ENCODE measurements at places on chromosomes 11 and 22.
A peak's percentile ranks its signal among the peaks of the same experiment; 100 is the strongest.

DNA sequence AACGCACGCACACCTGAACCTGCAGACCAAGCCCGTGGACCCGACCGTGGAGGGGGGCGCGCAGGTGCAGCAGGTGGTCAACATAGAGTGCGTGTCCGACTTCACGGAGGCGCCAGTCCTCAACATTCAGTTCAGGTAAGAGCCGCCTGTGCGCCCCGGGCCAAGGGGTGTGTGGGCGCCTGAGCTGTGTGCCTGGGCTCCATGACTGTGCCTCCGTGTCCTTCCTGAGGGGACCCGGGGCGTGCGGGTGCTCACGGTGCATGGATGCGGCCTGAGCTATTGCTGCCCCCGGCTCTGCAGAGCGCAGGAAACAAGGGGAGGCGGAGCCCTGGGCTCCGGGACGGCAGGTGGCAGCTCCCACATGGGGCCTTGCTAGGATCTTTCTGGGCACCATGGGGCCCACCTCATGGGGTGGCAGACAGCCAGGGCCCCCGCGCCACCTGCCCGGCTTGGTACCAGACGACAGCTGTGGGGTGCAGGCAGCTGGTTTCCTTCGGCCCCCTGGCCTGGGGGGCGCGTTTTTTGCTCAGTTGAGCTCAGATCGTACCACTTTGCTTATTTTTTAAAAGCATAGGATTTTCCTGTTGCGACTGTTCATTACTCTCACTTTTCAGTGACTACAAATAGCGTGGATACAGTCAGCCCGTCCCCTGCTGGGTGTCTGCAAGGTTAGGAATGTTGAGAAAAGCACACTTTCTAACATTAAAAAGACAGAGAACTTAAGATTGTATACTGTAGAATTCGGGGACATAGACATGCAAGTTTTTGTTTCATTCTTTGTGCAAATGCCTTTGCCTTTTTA, 28.3 kb downstream of the MUC6 start:
- ATAC-seq = no peak

DNA sequence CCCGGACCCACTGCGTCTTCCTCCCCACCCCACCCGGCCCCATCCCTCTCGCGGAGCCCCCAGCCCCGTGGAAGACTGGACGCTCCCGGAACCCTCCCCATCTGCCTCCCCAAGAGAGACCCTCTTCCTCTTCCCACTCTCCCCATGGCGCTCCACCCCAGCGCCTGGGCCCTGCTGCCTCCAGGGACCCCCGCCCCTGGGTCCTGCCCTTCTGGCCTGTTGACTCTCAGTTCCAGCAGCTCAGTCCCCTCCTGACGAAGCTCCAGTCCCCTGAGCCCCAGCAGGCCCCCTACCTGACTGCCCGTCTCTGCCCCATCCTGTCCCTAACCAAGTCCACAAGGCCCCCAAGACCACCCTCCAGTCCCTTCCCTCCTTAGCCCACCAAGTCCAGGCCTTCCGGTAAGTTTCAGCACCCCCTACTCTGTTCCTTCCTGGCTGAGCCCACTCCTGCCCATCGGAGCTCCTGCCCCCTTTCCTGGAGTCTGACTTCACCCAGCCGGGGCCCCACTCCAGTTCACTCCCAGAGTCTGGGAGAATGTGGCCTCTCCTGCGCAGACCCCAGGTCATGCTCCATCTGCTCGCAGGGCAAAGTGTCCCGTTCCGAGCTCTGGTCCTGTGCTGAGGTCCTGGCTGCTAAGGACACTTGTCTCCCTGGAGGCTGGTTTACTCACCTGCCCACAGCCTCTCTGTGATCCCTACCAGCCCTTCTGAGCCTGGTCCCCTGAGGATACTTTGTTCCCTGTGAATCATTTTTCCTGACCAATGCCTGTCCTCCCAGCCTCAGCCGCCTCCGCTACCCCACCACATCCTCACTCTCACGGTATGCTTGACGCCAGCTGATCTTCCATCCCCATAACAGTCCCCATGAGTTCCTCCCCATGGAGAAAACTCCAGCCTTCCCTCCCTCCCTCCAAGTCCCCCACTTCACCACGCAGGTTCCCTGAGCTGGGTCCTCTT, 722 bp downstream of the IFITM10 start:
- ATAC-seq = peak; percentile 3

DNA sequence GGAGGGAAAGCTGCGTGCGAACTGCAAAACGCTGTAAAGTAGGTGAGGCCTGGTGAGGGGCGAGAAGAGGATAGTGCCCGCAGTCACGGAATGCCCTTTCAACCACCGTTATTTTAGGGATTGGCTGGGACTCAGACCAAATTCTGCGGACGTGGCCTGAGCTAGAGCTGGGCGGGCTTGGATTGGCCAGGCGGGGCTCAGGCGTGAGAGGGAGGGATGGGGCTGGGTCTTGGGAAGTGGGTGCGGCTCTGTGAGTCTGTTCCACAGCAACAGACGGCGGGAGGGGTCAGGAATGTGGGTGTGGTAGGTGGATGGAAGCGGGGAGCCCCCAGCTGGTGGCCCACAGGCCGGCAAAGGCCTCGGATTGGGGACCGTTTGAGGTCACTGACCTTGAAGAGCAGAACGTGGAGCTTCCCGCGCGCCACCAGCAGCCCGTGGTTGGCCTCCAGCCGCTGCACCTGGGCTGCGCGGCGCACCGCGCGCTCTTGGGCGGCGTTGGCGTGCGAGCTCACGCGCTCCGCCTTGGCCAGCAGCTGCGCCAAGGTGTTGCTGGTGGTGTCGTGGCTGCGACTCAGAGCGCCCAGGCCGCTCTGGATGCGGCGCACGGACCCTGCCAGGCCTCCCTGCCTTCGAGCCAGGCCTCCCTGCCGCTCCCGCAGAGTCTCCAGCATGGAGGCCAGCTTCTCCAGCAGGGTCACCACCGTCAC, 444 bp downstream of the CAVIN3 start:
- ATAC-seq = peak; percentile 93

DNA sequence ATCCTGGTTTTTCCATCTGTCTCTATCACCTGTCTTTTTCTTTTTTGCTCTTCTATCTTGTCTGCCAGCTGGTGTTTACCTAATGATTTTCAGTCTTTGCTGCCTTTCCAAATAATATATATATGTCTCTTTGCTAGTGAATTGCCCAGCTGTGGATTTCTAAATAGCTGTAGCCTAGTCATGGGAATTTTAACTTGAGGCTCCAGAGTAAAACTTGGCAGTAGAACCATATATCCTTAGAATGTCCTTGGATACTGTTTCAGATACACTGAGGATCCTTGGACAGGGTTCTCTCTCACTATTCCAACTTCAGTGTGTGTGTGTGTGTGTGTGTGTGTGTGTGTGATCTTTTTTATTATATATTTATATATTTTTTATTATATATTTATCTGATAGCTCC, 2285.3 kb downstream of the LRRC4C start:
- ATAC-seq = no peak

DNA sequence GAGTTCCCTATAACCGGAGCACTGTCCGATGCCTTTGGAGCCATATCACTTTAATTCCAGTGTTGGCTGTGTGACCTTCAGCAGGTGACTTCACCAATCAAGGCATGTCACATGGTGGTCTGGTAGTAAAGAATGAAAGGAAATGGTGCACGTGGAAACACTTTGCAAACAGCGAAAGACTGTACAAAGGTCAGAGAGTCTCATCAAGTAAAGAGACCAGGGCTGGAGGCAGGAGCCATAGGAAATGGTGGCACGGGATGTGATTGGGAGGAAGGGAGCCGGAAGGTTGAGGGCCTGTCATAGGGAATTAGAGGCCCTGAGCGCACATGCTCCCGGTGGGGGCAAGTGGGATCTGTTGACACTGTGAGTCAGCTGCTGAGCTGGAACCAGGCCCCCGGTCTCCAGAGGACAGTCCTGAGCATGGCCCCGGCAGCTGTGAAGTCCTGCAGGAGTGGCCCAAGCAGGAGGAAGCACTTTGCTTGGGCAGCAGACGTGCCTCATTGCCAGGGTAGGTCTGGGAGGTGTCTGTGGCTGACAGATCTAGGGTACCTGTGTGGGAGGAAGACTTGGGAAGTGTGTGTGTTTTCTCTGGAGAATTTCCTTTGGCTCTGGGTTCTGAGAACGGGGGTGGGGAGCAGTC, 2.0 kb downstream of the DAGLA start:
- ATAC-seq = no peak

- ATAC-seq = no peak
These were observed 21.1 kb downstream of the SIK3 start for GRCh38 chr11:117076941-117077691.

GRCh38 chr22:50284479-50284878, 14.3 kb upstream of the MAPK11 start:
- ATAC-seq = no peak

DNA sequence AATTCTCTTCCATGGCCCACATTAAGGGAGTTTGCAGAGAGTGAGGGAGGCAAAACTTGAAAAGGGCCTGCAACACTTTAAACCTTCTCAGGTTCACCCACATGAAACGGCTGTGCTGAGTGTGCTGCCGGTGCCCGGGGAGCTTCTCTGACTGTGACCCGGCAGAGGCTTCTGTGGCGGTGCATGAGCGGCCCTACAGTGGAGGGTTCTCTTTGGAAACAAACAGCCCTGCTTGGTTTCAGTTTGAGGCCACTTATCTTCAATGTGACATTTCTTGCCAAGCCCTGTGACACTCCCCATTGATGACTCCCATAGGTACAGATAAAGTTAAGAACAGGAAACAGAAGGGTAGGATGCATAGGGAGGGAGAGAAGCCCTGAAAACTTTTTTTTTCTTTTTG, 31.8 kb downstream of the FAM118A start:
- ATAC-seq = no peak

- ATAC-seq = no peak
These were observed 4.6 kb downstream of the PLAAT2 start for GRCh38 chr11:63558459-63559157.

DNA sequence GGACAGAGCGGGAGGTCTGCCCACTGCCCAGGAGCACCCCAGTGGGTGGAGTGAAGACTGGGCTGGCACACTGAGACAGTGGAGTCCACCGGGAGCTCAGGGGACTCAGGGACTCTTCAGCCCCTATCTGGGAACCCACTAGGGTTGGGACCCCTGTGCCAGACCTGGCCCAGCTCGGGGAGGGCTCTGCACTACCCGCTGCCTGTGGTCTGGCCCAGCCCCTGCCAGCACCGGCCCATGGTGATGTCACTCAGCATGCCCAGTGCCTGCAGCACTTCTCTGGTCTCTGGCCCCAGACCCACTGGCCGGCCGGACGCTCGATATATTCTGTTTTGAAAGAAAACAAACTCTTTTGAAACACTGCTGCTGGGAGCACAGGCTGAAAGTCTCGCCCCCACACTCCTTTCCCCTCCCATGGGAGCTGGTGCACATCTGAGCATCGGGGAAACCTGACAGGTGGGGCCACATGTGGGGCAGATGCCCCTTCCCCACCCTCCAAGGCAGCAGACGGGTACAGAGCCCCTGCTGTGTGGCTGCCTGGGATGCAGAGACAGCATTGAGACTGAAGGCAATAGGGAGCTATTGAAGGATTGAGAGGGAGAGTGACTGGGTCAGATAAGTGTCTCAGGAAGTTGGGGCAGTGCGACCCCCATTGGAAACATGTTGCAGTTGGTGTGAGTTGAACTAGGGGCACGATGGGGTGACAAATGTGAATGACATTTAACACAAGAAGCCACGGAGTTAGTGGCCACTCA, 62.9 kb downstream of the MYEOV start:
- ATAC-seq = no peak

- no peak for ATAC-seq
These were observed 71.1 kb upstream of the SLC5A12 start for GRCh38 chr11:26792941-26793340.

- ATAC-seq = no peak
These were observed 10.1 kb downstream of the CTR9 start for GRCh38 chr11:10761085-10761698.

GRCh38 chr11:118909619-118910308, 16.0 kb downstream of the BCL9L start:
- no peak for ATAC-seq

GRCh38 chr11:20627701-20628100, 28.3 kb downstream of the SLC6A5 start:
- no peak for ATAC-seq

GRCh38 chr22:35889071-35889470, 139.6 kb downstream of the RBFOX2 start:
- ATAC-seq = no peak

GRCh38 chr11:33449798-33450197, 192.6 kb downstream of the HIPK3 start:
- no peak for ATAC-seq

DNA sequence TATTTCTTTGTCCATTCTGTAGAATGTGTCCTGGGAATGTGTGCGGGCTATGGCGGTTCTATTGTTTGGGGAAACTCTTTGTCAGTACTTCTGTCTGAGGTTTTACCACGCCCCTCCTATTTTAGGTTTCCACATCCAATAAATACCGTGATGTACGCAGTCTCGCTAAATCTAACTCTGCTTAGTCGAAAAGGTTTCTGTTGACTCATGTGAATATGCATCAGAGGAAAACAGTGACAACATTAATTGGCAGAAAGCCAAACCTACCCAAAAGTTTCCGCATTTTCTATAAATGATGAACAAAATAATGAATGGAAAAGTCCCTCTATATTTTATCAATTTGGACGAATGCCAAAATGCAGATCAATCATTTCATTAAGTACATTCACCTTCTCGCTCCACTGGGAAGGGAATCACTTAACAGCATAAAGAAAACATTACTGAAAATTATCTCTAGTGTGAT, 143.4 kb downstream of the MAML2 start:
- no peak for ATAC-seq

- peak; percentile 20 for ATAC-seq
These were observed 825 bp downstream of the PTPMT1 start for GRCh38 chr11:47566149-47566698.

DNA sequence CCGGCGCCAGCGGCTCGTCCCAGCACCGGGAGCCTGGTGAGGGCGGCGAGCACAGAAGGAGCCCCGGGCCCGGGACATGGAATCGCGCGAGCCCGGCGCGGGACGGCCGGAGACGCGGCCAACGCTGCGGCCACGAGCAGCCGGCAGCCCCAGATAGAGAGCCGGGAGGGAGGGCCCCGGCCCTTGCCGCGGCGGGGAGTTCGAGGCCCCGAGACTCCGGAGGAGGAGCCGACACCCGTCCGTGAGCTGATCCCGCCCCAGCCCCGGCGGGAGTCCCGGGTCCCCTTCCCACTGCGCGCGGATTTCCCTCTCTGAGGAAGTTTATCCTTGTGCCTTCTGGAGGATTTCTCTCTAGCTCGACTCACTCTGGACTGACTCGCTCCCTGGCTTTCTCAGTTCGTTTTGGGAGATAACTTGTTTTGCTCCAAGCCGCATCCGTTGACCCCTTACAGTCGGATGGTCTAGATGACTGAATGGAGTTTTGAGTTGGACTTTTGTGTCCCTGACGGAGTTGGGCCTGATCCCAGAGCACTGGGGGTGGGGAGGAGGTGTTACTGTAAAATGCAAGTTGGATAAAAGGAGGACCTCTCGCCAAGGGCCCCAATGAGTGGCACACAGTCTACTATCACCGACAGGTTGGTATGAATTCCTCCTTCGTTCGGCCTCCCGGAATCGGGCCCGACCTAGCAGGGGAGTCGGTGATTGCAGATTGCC, 585 bp downstream of the ARHGEF12 start:
- ATAC-seq = peak; percentile 49

DNA sequence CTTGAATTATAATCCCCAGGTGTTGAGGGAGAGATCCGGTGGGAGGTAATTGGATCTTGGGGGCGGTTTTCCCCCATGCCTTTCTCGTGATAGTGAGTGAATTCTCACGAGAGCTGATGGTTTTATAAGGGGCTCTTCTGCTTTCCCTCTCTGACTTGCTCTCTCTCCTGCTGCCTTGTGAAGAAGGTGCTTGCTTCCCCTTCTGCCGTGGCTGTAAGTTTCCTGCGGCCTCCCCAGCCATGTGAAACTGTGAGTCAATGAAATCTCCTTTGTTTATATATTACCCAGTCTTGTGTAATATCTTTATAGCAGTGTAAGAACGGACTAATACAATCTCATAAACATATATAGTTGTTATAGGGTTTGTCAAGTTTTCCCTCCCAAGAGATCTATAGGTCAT, 32.8 kb downstream of the KCNE3 start:
- ATAC-seq = no peak

- ATAC-seq = no peak
These were observed 790 bp downstream of the IFITM5 start for GRCh38 chr11:298406-299065.
